ENCODE measurements at places on chromosomes 7 and 10. TPM values are rescaled to one million over a fixed set of nuclear protein-coding genes. Genes with fewer than 3 reads are reported as not detected.

GBX1 gene
- total RNA-seq = not detected

HOXA5 gene
- total RNA-seq = not detected

ABCB1 gene
- total RNA-seq = 2.8 TPM

IDI2 gene
- not detected for total RNA-seq

SEMA3C gene
- total RNA-seq = not detected

CDHR3 gene
- 2.7 TPM for total RNA-seq

HOXA13 gene
- total RNA-seq = not detected

GJC3 gene
- total RNA-seq = not detected

GPR26 gene
- not detected for total RNA-seq

CACNA2D1 gene
- not detected for total RNA-seq

ZNF438 gene
- 3.1 TPM for total RNA-seq

ASAH2B gene
- 2.3 TPM for total RNA-seq

CPN1 gene
- not detected for total RNA-seq

TMEM140 gene
- 25.3 TPM for total RNA-seq

CUBN gene
- 2.4 TPM for total RNA-seq

GPRIN2 gene
- total RNA-seq = not detected

SNX10 gene
- total RNA-seq = 28.9 TPM

PRKCQ gene
- 69.5 TPM for total RNA-seq

NPSR1 gene
- total RNA-seq = not detected

FEZF1 gene
- not detected for total RNA-seq

GNGT1 gene
- total RNA-seq = not detected

UTF1 gene
- not detected for total RNA-seq

DDX56 gene
- total RNA-seq = 84.9 TPM

AKR1C8 gene
- 0.50 TPM for total RNA-seq

WAPL gene
- total RNA-seq = 54.4 TPM

H2BK1 gene
- not detected for total RNA-seq

CYP3A4 gene
- total RNA-seq = not detected

OPTN gene
- 128 TPM for total RNA-seq

CPED1 gene
- total RNA-seq = not detected

DGKB gene
- total RNA-seq = not detected

Data from activated CD4-positive, alpha-beta T cell treated with anti-CD3 and anti-CD28 coated beads, Interleukin-2, amount 10 ng/mL, durations not matched to agents 7 days and 5 days (primary cell).